ENCODE measurements at places on chromosomes 16 and 17.

- DNase-seq, result peak; percentile 72
Measured at GRCh38 chr16:73036074-73036826, 11.7 kb downstream of the ZFHX3 start.

GRCh38 chr17:81409190-81409935, 14.1 kb downstream of the BAHCC1 start:
- DNase-seq, result no peak

DNA sequence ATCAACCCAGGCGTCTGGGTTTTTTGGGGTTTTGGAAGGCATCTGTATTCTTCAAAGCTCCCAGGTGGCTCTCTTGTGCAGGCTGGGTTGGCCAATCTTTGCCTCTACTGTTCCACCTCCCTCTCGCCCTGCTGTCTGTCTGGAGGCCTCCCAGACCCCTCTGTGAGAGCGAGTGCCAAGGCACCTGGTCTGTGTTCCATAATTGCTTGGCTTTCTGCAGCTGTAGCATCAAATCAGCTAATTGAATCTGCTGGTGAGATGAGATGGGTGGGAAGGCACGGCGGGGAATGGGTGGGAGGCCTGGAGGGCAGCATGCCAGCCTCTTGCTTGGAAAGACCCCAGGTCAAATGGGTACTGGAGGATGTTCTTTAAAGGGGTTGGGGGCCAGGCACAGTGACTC, 52.5 kb upstream of the CLEC19A start:
- DNase-seq, result no peak

GRCh38 chr16:78895681-78896080, 704.9 kb downstream of the MAF start:
- DNase-seq, result no peak

DNA sequence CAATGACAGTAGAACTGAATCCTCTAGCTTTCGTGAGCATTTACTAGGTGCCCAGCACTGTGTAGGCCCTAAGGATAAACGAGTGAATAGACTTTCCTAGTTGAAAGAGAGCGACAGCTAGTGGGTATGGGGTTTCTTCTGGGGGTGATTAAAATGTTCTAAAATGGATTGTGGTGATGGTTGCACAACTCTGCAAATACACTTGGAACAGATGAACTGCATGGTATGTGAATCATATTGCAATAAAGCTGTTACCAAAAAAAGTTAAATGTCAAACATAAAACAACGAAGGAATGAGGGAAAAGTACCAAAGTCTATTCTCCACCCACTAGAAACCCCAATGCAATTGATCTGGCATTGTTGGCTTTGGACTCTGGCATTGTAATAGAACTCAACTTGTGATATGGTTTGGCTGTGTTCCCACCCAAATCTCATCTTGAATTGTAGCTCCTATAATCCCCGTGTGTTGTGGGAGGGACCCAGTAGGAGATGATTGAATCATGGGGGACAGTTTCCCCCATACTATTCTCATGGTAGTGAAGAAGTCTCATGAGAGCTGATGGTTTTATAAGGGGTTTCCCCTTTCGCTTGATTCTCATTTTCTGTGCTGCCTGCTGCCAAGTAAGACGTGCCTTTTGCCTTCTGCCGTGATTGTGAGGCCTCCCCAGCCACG, 70.5 kb downstream of the MARF1 start:
- no peak for DNase-seq

DNA sequence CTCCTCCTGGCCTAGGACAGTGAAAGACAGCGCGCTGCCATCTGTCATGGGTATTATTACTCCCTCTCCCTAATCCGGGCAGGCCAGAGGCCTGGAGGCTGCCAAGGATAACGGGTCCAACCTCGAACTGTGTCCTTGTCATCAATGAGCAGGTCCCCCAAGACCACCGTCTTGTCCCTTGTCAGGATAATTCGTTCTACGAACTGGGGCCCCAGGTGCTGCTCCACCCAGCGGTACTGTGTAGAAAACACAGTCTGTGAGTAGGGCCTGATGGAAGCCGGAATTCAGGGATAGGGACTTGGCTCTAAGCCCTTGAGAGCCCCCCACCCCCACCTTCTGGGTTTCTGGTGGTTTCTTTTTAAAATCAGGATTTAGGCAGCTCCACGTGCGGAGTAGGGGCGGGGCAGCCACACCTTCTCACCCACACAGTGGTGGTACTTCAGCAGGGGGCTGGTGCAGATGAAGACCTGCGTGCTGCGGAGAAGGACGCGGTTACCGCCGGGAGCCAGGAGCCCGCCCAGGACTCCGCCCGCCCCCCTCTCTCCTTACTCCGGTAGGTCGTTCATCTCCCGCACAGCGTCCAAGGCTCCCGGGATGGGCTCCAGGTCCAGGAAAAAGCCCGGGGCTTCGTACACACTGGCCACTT, 787 bp downstream of the NT5C start:
- peak; percentile 89 for DNase-seq

DNA sequence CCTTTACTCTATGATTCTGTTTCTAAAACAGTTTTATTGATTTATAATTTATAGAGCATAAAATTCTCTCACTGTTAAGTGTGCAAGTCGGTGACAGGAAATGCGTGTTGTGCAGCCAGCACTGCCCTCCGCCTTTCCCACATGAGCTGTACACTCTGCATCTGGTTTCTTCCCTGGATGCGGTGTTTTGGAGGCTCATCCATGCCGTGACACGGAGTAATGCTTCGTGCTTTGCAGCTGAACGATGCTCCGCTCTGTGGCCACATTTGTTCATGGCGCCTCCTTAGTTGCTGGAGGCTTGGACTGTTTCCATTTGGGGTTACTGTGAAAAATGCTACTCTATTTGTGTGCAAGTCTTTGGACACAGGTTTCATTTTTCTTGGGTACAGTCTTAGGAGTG, 7.2 kb upstream of the IGFALS start:
- no peak for DNase-seq

- DNase-seq, result no peak
Measured at GRCh38 chr16:78945336-78945735, 655.2 kb downstream of the MAF start.

GRCh38 chr17:28948342-28948741, 3.0 kb downstream of the PHF12 start:
- no peak for DNase-seq

DNA sequence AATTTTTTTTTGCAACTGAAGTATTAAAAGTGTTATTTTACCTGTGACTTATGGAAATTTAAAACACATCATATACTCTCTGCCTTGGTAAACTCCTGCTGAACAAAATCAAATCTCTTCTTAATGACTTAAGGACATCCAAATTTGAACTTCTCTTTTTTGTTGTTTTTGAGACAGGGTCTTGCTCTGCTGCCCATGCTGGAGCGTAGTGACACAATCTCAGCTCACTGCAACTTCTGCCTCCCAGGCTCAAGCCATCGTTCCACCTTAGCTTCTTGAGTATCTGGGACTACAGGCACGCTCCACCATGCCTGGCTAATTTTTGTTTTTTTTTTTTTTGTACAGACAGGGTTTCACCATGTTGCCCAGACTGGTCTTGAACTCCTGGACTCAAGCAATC, 56.1 kb downstream of the SKAP1 start:
- no peak for DNase-seq

DNA sequence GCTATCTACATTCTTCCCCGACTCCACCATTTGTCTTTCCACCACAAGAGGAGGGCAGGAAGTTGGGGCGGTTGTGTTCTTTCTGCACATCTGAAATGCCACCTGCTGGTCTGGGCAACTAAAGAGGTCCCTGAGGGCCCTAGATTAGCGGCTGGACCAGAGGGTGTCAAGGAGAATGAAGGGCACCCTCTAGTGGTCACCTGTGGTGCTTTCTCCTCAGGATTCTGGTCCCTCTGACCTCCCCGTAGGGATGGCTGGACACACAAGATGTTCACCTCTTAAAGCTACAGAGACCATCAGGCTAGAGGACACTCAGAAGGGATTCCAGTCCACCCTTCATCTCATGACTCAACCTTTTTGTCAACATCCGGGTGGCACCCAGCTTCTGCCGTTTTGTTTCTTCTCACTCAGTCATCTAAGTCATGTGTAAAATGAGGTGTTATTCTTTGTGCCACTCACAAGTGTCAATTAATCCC, 2.9 kb upstream of the SCIMP start:
- peak; percentile 10 for DNase-seq

- no peak for DNase-seq
Measured at GRCh38 chr17:28298449-28298848, 20.6 kb upstream of the TMEM97 start.

- DNase-seq, result no peak
Measured at GRCh38 chr16:3311496-3311895, 6.2 kb downstream of the ZNF75A start.

- peak; percentile 27 for DNase-seq
Measured at GRCh38 chr16:79776243-79776847, 175.8 kb upstream of the MAF start.

GRCh38 chr17:41962768-41963434, 3.7 kb upstream of the CNP start:
- DNase-seq, result peak; percentile 62

DNA sequence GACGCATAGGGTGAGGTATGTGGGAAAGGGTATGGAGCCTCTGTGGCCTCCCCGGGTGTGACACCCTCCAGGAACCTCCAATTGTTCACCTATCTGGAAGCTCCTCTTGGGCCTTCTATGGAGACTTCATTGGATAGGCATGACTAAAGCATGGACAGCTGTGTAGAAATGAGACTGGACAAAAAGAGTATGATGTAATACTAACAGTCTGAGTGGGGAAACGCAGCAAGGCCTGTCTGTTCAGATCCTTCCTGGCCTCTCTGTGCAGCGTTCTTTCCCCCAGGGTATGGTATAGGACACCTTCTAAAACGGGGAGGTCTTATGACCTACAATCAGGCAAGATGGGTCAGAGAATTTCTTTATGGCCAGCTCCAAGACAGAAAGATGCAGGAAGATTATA, 30.7 kb upstream of the CCNF start:
- no peak for DNase-seq

- no peak for DNase-seq
Measured at GRCh38 chr16:72182976-72183375, 11.0 kb upstream of the PMFBP1 start.

DNA sequence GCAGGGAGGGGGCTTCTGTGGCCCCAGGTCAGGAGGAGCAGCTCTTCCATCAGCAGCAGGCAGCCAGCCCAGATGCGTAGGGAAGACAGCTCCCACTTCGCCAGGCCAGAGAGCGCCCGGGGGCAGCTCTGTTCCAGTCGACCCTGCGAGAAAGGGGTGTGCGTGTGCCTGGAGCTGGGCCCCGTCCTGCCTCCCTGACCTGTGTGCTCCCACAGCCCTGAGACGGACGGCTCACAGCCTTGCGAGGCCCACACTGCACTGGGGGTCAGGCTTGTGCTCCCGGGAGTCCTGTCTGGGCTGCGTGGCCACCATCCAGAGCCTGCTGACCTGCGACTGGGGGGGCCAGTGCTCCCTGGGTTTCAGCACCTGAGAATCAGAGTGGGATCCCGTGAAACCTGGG, 469 bp upstream of the MSLN start:
- DNase-seq, result no peak

DNA sequence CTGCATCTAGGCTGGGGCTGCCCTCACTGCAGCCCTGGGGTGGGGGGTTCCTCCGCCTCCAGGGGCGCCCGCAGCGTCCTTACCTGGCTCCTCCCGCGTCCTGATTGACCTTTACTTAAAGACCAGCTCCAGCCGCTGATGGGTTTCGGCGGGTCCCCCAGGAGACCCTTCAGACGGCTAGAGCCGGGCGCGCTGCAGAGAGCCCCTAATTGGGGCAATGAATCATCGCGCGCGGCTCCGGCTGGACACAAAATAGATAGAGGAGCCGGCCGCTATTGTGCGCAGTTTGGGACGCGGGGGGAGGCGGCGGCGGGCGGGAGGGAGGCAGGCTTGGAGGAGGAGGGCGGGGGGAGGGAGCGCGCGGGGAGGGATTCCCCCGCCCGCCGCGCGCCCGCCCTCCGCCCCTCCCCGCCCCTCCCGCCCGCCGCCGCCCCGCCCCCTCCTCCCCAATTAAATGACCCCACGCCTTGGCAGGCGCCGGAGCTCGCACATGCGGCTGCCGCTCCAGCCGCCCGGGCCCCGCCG, 56.5 kb upstream of the CIBAR2 start:
- peak; percentile 70 for DNase-seq

DNA sequence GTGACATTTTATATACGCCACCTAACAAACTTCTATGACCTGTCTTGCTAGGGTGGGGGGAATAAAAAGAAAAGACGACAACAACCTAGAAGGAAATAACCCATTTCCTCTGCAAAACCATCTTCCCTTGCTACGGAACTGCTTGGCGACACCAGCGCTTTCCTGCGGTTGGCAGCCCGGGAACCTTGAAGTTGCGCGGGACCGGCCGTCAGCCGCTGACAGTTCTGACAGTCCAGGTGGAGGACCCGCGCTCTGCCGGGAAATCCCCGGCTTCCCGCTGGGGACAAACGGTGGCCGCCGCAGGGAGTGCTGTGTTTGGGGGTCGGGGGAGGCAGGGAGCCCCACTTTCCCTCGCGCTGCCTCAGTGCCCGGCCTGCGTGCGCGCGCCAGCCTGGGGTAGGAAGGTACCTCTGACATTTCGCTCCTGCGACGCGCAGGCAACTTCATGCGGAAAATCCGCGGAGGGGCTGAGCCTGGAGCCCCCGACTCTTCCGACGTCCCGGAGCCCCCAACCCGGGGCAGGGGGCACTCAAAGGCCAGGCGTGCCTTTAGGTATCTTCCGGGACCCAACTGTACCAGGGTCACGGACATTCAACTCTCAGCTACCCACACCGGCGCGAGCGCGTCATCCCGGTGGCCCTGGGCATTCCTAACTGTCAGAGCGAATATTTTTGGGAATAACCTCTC, 516 bp downstream of the SLC16A6 start:
- DNase-seq, result peak; percentile 67

- DNase-seq, result no peak
Measured at GRCh38 chr16:71732587-71732986, 8.1 kb upstream of the PHLPP2 start.

- DNase-seq, result no peak
Measured at GRCh38 chr17:80645706-80646325, 101.2 kb downstream of the RPTOR start.

DNA sequence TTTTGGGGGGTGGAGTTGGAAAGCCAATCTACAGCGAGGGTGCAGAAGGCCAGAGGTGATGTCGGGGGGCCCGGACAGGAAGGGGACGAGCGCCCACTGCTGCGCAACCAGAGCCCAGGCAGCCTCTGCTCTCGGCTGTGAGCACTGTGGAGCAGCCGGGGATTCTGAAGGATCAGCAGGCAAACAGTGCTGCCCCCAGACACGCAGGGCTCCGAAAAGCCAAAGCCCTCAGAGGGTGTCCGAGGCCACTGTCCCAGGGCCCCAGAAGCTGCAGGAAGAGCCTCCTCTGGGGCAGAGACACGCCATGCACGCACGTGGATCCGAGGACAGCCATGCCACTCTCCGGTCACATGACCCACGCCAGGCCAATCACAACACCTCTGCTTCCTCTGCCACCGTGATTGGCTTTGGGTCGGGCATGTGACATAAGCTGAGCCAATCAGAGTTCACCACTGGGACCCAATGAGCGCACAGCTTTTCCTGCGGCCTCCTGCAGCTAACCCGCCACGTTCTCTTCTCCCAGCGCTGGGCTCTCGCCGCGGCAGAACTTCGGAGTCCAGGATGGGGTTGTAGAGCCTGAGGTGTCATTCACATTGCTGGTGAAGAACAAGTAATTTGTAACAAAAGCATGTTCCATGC, 40.7 kb downstream of the ACTG1 start:
- DNase-seq, result peak; percentile 72

GRCh38 chr17:230395-230770, 48.9 kb upstream of the DOC2B start:
- DNase-seq, result no peak
